Activated CD4-positive, alpha-beta T cell treated with anti-CD3 and anti-CD28 coated beads, Interleukin-2, amount 50 U/mL, for 1 hour (primary cell): ENCODE measurements at places on chromosomes 6 and 20.

DNA sequence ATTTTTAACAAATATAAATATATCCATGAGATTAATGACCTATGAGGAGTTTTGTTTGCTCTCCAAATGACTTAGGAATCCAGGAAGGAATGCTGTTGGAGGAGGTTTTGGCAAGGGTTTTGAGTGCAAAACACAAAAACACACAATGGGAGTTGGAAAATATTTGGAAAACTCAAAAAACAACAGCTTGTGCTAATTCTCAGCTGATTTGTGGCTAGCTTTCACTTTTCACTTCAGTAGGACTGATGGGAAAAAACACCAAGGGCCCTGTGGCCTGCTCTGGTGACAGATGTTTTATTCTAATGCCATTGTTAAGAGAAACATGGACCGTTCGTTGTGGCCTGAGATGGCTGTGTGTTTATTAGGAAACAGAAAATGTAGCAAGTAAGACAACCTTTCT is 113.9 kb downstream of the ALDH8A1 start:
- DNase-seq = no peak

DNA sequence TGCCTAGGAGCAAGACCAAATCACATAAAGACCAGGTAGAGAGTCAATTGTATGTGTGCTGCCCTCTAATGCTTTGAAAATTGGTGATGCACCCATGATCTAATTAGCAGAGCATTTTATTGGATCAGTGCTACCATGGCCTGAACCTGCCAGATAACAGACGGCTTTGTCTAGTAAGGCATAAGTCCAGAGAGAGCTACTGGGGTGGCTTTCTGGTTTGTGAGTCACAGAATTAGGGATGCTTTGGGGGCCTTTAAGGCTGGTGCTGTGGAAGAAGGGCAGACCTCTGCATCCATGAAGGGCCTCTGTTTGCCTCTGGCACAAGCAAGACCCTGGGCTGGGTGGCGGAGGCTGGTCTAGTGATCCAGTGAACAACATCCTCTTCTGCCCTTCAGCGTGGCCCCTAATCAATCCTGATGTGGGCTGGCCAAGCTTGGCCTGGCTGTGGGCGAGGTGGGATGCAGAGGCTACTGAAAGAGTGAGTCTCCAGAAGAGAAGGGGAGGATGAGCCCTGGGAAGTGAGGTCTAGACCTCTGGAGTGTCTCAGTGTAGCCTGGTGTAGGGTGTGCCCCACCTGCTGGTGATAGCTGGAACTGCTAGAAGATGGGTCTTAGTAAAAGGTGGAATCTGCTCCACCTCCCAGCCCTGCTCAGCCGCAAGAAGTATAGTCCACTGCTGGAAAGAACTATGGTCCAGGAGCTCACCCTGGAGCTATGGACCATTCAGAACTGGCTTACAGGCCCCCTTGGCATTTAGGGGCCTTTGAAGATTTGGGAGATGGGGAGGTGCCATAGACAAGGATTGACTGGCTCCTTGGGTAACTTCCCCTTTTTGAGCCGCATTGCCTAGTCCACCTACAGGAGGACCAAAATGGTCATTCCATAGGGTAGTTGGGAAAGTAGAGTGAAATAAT is 36.7 kb upstream of the AAR2 start:
- peak; percentile 72 for DNase-seq

- no peak for DNase-seq
Measured at GRCh38 chr6:87907521-87907920, 140.1 kb upstream of the SPACA1 start.

DNA sequence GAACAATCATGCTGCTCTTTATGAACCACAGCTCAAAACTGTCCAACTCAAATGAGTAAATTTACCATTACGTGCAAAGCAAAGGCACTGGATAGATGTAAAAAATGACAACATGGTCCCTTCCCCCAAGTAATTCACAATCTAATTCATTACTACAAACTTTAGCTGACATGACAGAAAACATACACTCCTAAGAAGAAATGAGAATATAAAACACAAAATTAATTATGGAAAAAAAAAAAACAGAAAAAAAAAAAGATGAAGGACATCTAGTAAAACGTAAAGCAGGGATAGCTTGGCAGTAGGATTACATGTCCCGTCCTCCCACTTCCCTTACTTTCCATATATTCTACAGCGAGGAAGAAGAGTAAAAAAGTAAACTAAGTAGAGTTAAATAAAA is 5.7 kb downstream of the TUBE1 start:
- DNase-seq = no peak

- DNase-seq = no peak
Measured at GRCh38 chr6:166119116-166119911, 48.3 kb downstream of the TBXT start.

GRCh38 chr20:37807471-37808232 is 95.3 kb upstream of the VSTM2L start:
- no peak for DNase-seq

DNA sequence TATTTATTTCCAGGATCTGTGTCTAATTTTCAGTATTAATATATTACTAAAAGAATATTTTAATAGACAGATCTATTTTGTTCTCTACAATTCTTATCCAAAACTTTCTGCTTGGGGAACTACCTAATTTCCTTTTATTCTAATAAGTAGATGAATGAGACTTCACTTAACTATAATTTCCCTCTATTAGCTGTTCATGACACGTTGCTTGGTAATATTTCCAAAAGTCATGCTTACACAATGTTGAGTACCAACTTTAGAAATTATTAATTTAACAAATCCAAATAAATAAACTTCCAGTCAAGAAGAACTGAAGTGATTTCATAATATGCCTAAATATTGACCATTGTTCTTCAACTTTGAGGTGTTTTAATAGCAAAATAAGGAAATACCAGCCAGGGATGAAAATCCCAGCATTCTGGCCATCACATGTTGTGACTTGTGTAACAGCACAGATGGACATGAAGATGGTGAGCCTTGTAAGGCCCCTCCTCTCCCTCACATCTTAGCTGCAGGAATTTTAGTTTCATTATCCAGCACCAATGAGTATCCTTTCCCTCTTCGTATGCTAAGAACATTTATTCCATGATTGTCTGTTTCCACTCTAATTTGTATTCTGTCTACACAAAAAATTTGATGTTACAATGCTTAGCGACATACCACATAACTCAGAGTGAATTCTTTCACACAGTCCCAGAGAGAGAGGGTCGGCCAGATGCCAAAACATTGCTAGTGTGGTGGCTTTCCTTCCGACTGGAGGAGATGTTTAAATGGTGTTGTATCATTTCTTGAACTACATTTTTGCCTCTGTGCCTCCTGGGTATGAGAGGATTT is 137.5 kb downstream of the FOXA2 start:
- no peak for DNase-seq

GRCh38 chr20:45117581-45117980 is 2.6 kb upstream of the WFDC5 start:
- no peak for DNase-seq

DNA sequence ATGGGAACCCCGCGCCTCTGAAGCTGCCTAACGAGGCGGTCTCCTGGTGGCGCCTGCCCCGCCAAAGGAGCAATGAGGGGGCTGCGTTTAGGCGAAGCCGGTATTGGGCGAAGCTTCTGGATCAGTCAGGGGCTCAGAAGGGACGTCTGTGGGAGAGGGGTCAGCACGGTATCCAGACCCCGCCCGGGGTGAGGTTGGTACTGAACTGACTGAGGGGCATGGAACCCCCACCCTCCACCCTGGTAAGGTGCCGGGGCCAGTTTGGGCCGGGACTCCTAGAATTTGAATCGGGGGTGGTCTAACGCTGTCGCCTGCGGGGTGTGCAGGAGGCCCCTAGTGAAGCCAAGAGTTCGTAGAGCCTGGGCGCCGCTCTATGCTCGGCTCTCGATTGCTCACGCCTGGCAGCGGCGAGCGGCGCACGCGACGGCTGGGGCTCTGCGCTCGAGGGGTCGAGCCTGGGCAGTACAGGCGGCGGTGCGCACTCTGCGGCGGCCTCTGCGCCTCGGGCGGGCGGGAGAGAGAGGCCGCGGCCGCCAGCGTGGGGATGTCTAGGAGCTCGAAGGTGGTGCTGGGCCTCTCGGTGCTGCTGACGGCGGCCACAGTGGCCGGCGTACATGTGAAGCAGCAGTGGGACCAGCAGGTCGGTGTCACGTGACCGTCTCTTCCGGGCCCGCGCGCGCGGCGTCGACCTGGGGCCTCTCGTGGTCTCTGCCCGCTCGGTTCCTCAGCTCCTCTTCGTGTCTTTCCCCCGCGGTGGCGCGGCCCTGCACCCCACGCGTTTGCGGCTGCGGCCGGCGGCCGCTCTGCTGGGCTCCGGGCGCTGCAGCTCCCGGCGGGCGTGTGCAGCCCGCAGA is at the start of the genes KAT14 and PET117:
Gene KAT14, plus strand, starts transcription at position 452 of the 854 bp plus-strand sequence. CDS start 4,798 bp downstream, outside the sequence.
Gene PET117, plus strand, starts transcription at position 452 of the 854 bp plus-strand sequence. Its CDS starts 93 bp downstream, at position 545.
- DNase-seq = peak; percentile 91

- DNase-seq = no peak
Measured at GRCh38 chr6:42365021-42365420, 86.7 kb downstream of the TRERF1 start.

DNA sequence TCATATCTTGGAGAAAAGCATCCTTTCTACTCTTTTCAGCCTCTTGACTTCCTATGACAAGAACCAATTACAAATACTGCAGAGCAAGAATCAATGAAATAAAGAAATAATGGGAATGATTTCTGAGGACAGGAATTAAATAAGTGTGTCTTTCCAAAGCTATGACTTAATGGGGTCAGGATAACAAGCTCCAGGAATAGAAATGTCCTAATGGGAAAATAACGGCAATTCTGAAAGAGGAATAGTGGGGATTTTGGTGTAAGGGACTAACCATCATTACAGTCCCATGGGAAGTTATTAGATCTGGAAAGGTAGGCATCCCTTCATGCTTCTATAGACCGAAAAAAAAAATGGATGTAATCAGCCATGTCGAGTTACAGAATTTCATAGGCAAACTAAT is 28.2 kb upstream of the SNAP25 start:
- no peak for DNase-seq

- no peak for DNase-seq
Measured at GRCh38 chr6:29674008-29674407, 6.9 kb downstream of the ZFP57 start.

GRCh38 chr20:49203746-49204145 is 15.5 kb upstream of the DDX27 start:
- no peak for DNase-seq

GRCh38 chr6:34953061-34954025 is 64.3 kb downstream of the ANKS1A start:
- no peak for DNase-seq

DNA sequence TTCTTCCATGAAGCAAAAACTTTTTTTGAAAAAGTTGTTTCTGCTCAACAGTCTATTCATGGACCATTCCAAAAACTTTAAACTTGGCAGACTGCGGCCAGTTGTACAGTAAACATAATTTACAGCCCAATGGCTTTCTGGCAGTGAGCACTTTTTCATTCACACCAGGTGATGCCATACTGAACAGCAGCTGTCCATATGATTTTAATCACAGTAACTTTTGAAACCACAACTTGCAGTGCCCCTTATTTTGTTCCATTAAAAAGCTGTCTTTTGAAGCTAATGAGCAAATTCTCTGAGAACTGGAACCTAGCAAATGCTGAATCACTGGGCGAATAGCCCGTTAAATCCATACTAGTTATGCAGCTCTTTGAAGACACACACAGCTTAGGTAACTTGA is 576.6 kb downstream of the PTPRT start:
- DNase-seq = no peak

DNA sequence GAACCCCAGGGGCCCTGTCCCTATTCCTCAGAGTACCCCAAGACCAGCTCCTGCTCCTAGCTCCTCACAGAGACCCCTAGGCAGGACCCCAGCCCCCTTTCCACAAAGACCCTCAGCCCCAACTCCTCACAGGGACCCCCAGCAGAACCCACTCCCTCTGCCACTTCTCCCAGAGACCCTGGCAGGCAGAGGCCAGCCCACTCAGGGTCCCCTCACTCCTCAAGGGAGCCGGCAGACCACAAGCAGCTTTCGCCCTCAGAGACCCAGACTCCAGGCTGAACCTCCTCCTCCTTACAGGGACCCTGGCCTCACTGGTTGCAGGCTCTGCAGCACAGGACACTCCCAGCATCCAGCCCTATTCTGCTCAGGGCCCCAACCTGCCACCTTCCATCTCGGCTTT is 575 bp downstream of the SLC44A4 start:
- DNase-seq = no peak

GRCh38 chr20:23130622-23131140 is 44.6 kb upstream of the CD93 start:
- no peak for DNase-seq

- DNase-seq = no peak
Measured at GRCh38 chr6:130118236-130118635, 99.9 kb downstream of the L3MBTL3 start.

DNA sequence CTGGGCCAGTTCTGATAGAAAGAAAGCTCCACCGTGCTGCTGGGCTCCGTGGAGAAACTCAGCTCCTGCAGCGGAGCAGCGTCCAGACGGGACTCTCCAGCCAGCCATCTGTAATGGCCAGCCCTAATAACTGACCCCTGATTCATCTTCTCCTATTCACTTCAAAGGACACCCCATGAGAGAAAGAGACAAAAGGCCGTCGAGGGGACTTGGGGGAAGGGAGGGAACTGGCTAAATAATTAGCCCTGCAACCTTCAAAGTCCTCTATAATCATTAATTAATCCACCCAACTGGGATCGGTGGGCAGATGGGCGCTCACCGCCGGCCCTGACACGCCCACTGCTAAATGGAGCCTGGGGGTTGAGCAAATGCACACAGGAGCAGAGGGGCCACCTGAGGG is 512.4 kb downstream of the CD83 start:
- DNase-seq = no peak

- no peak for DNase-seq
Measured at GRCh38 chr6:29641430-29642148, 8.6 kb upstream of the GABBR1 start.

GRCh38 chr6:161152907-161153662 is 120.8 kb downstream of the AGPAT4 start:
- DNase-seq = no peak

GRCh38 chr6:27260369-27260768 is 12.9 kb downstream of the PRSS16 start:
- no peak for DNase-seq

DNA sequence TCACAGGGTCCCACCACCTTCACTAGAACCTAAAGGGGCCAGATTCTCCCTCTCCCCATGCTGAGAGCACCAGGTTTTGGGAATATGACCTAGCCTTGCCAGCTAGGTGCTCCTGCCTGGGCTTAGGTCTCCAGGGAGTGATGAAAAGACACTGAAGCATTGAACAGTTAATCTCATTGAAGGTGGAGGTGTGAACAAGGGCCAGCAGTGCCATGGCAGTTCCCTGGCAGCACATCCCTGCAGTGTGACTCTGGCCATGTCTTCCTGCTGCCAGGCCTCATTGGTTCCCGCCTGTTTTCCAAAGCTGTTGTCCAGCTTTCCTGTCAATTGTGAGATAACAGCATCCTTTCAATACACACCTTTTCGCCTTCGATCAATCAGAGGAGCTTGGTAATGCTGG is 10.9 kb downstream of the PPIL6 start:
- DNase-seq = no peak

DNA sequence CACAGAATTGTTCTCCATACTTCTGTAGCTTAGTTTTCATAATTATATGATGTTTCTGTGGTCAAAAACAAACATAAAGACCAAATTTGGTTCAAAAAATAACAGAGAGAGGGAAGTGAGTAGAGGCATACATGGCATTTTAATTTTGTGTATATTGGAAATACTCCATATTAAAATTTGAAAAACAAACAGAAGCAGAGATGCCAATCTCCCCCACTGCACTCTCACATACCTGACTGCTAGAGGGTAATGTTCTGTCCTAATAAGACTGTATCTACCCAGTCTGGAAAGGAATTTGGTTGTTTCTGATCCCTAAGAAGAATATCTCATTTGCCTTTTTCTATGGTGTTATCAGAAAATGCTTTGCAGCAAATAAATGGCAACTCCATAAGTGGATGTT is 959.0 kb upstream of the FLRT3 start:
- no peak for DNase-seq

GRCh38 chr6:89680551-89680950 is 42.0 kb upstream of the LYRM2 start:
- no peak for DNase-seq

- peak; percentile 36 for DNase-seq
Measured at GRCh38 chr6:159979136-159979874, 10.4 kb downstream of the IGF2R start.
